RCC 7860 (cell line): ENCODE measurements at places on chromosomes 7 and 10.

GRCh38 chr7:68699090-68699711 is 899.1 kb upstream of the AUTS2 start:
- peak; percentile 100 for DNase-seq

GRCh38 chr7:78141522-78142281 is 343.1 kb downstream of the PHTF2 start:
- DNase-seq, result no peak

GRCh38 chr10:127563718-127564553 is 14.8 kb downstream of the NPS start:
- DNase-seq, result peak; percentile 12

GRCh38 chr7:157002819-157003421 is 7.5 kb downstream of the MNX1 start:
- DNase-seq, result no peak

GRCh38 chr10:124736491-124737136 is 7.6 kb downstream of the FAM53B start:
- DNase-seq, result peak; percentile 59

DNA sequence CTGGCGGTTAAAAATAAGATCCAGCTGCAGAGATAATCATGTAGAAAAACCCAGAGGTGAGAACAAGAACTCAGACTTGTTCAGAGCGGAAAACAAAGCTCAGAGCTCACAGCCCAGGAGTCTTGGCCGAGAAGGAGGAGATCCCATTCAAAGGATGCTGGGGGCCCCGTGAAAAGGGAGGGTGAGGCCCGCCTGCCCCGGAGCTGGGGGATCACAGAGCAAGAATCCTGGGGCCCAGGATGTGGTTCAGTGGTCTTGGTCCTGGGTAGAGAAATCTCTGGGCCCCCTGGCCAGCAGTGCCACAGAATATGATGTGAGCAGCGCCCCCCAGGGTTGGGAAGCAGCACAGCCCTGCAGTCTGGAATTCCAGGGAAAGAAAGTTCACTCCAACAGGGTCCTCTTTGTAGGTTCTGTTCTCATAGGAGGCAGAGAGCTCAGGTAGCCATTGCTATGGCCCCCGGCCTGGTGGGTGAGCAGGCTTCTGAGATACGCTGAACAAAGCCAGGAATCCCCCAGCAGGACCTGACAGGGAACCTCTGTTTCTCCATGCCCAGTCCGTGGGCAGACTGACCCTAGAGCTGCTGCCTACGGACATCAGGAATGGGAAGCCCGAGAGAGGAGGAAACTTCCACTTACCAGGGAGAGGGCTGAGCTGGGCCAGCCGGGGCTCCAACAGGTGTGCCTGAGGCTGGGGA is 77.7 kb upstream of the GNA12 start:
- DNase-seq, result no peak

- no peak for DNase-seq
Measured at GRCh38 chr7:153604-154003, 38.8 kb upstream of the FAM20C start.

DNA sequence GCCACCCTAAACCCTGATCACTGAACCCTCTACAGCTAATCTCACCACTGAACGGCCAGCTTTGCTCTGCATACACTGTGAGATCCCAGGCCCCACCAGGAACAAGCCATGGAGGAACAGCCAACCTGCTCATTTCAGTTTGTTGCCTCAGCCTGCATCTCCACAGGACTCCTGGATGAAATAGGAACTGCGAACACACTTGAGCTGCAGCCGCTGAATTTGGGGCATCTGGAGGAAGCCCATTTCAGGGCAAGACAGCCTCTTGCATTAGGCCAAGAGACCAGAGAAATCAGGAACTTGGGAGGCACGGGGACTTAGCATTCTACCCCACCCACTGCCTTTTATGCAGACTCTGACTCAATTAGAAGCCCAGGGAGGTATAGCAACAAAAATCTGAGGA is 14.5 kb upstream of the EGR2 start:
- DNase-seq, result no peak

DNA sequence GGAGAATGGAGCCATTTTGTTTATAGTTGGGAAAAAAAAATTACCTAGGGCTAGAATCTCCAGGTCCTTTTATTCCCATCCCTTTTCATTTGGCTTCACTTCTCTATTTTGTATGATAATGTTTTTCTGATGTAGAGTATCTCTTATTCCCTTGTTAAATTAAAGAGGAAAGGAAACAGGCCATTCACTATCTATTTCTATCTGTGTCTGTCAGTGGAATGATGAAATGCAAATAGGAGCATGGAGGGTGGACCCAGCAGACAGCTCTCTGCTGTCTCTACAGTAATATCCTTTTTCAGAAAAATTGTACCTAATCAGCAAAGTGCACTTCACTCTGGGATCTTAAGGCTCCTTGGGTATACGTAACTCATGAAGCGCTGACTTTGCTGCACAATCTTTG is 136.0 kb downstream of the SRI start:
- DNase-seq, result no peak

GRCh38 chr10:79093658-79094411 is 25.1 kb downstream of the ZMIZ1 start:
- DNase-seq, result no peak

DNA sequence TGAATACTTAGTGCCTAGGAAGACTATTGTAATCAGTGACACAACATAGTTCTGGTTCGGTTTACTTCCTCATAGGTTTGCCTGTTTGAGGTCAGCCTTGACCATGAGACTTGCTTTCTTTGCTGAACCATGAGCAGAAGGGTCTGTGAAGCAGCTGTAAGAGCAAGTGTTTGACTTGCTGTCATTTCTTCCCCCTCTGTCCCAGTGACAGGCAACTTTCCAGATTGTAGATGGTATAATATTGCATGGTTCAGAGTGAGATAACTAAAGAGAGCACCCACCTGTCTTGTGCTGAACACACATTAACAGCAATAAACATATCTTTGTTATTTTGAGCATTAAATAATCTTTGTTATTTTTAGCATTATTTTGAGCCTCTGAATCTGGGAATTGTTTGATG is 9.3 kb upstream of the RTKN2 start:
- no peak for DNase-seq

GRCh38 chr10:76122056-76122455 is 690.6 kb downstream of the LRMDA start:
- no peak for DNase-seq

GRCh38 chr10:8071006-8071405 is 16.5 kb downstream of the GATA3 start:
- no peak for DNase-seq

DNA sequence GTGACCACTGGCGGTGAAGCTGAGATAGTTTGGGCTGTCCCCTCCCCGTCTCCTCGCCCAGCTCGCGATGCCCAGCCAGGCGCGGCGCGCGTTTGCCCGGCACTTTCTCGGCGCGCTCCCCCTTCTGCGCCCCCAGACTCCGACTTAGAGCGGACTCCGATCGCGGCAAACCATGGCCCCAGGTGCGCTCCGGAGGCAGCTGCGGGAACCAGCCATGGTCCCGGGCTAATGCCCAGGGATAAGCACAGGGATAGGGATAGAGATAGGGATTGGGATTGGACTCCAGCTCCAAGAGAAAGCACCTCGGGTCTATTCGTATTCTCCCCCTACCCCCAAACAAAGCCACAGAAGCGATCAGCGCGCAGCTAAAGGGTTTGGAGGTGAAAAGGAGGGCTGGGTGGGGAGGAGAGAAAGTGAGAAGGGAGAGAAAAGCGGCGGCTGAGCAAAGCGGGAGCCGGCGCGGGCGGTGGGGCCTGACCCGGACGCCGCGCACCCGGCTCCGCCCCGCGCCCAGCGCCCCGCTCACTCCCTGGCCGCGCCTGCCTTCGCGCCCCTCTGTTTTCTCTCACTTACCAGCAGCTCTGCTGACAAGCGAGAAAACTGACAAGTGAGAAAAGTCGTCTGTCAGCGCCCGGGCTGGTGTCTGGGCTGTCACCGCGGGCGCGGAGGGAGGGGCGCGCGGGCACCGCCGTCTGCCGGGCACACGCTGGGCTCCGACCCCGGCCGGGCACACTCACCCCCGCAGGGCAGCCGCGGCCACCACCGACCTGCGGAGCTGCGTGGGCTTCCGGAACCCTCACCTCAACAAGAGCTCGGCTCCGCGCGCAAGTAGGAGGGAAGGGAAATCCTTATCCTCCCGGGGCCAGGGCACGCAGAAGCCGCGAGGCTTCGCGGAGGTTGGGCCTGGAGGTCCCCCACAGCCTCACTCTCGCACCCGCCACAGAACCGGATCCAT is at the start of gene PDE1C:
Gene PDE1C (minus strand): TSS at position 2 of the 955 bp plus-strand sequence.
- no peak for DNase-seq

DNA sequence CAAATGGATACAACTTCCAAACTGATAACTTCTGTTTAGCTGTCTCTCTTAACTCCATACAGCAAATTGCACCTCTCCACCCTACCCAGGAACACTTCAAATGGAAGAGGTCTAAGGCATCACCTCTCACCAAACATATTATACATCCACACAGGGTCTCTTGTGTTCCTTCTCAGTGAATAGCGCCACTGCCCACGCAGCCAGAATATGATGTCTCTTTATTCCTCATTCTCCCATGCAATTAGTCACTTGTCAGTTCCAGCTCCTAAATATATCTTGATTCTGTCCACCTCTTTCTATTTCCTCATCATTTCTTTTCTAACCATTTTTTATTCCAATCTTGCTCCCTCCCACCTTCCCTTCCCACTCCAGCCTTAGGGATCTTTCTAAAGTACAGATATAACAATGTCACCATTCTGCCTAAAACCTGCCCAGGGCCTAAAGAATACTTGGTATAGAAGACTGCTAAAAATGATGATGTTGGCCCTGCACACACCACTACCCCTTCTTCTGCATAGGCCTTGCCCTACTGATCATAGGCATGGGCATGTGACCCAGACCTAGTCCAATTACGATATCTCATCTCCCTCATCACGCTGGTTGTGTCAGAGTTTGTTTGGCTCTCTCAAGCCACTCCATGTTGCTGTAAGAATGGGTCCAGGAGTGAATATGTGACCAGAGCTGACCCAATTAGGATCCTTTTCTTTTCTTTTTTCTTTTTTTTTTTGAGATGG is 5.7 kb upstream of the TSPAN14 start:
- DNase-seq, result no peak

- DNase-seq, result no peak
Measured at GRCh38 chr7:79060498-79060897, 393.0 kb downstream of the MAGI2 start.

DNA sequence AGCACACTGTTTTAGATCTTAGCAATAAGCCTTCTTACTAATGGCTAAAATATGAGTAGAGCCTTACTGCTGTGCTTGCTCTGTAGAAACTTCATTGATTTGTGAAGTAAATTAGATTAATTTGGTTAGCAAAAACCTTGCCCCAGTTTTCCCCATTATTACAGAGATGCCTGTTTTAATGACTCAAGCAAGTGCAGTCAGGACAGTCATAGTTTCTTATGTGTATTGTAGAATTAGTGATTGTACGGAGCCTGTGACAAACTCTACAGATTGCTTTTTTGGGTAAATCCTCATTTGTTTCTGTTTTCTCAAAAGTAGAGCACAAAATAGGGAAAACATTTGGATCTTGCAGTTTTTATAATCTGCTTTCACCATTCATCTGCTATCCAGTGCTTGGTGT is 7.0 kb downstream of the TAX1BP1 start:
- DNase-seq, result no peak

DNA sequence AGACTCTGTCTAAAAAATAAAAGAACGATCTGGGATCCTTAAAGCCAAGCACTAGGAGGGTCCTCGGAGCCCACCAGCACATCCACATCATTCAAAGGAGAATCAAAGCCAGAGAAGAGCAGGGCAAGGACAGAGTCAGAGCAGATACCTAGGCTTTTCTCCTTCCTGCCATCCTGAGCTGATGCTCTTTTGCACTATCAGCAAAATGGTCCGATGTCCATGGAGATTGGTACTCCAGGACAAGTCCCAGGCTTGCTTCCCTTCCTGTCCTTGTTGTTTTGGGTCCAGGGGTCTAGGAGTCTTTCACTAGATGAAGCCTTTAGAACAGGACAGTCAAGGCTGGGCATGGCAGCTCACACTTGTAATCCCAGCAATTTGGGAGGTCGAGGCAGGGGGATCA is 58.0 kb upstream of the ELN start:
- no peak for DNase-seq

GRCh38 chr10:78875932-78876331 is 192.8 kb upstream of the ZMIZ1 start:
- no peak for DNase-seq

DNA sequence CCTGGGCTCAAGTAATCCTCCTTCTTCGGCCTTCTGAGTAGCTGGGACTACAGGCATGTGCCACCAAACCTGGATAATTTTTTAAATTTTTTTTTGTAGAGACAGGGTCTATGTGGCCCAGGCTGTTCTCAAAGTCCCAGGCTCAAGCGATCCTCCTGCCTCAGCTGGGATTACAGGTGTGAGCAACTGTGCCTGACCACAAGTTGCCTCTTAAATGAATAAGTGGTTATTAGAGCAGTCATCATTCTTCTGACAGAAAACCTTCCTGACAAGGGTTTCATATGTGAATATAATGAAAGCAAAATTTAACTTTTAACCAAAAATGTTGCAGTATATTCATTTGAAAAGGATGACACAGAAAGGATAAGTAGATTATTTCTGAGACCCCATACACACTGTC is 532.5 kb downstream of the GRM8 start:
- DNase-seq, result no peak

GRCh38 chr10:1552881-1553670 is 184.2 kb downstream of the ADARB2 start:
- no peak for DNase-seq

GRCh38 chr10:53864846-53865245 is 936.2 kb downstream of the PCDH15 start:
- no peak for DNase-seq

- DNase-seq, result no peak
Measured at GRCh38 chr7:54778696-54779540, 19.9 kb upstream of the SEC61G start.

DNA sequence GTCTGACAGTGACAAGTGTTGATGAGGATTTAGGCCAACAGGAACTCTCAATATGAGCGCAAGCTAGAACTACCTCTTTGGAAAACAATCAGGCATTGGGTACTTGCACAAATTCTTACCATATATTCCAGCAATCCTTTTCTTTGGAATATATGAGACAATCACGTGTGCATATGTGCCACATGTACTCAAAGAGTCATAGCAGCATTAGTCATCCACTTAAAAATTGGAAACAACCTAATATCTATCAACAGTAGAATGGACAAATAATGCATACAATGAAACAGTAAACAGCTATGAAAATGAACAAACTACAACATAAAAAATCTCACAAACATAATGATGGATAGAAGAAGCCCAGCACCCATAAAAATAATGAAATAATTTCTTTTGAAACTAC is 179.7 kb downstream of the GLI3 start:
- DNase-seq, result no peak

GRCh38 chr10:20233423-20233822 is 417.2 kb downstream of the PLXDC2 start:
- no peak for DNase-seq
